ENCODE measurements at places on chromosomes 11 and 22.

- DNase-seq, result no peak
Observed at GRCh38 chr22:34111210-34111824, 191.0 kb upstream of the LARGE1 start.

- no peak for DNase-seq
Observed at GRCh38 chr11:8058216-8058615, 22.8 kb upstream of the TUB start.

- DNase-seq, result no peak
Observed at GRCh38 chr11:17748761-17749721, 14.5 kb downstream of the KCNC1 start.

- no peak for DNase-seq
Observed at GRCh38 chr11:120280600-120281051, 40.7 kb downstream of the POU2F3 start.
